ENCODE measurements at places on chromosomes 7 and 10. TPM values are rescaled to one million over a fixed set of nuclear protein-coding genes. Genes with fewer than 3 reads are reported as not detected.

DNA sequence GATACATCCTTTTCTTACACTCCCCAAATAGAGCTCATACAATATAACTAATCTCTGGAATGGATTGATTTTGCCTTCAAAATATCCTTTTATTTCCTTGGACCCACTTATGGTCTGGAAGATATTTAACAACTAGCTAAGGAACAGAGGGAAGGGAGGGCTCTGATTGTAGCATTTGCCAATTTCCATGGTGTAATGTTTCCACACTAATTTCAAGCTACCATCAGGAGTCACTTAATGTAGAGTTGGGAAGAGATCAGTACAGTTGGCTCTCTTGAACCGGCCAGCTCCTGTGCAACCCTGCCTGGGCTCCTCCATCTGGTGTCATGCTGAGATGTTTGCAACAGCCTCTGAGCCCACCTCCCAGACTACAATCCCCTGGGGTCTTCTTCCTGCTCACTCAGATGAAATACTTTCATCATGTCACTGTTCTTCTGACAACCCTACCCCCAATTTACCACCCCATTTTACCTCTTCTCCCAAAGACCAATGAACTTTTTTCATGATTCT lies 8.0 kb upstream of the IL6 start:
- peaks cover 16% of the 10 kb centered on the region for H3K4me1 ChIP-seq
- no peaks in the 10 kb centered on the region for H3K27me3 ChIP-seq
- no peak overlapping the region for H3K27ac ChIP-seq
- H3K4me3 ChIP-seq = no peak overlapping the region

The ZNF277 gene
- 28.4 TPM for total RNA-seq

GRCh38 chr7:713488-714230 lies 12.8 kb upstream of the DNAAF5 start:
- no peak for DNase-seq
- no peak overlapping the region for H3K27ac ChIP-seq
- H3K36me3 ChIP-seq = no peaks in the 10 kb centered on the region
- no peaks in the 10 kb centered on the region for H3K27me3 ChIP-seq
- H3K4me3 ChIP-seq = no peak overlapping the region

The EN2 gene
- 0.22 TPM for total RNA-seq

The LRIT1 gene
- total RNA-seq = not detected
